ENCODE measurements at places on chromosomes 7 and 10. TPM values are rescaled to one million over a fixed set of nuclear protein-coding genes. Genes with fewer than 3 reads are reported as not detected.
A peak's percentile ranks its signal among the peaks of the same experiment; 100 is the strongest.

DNA sequence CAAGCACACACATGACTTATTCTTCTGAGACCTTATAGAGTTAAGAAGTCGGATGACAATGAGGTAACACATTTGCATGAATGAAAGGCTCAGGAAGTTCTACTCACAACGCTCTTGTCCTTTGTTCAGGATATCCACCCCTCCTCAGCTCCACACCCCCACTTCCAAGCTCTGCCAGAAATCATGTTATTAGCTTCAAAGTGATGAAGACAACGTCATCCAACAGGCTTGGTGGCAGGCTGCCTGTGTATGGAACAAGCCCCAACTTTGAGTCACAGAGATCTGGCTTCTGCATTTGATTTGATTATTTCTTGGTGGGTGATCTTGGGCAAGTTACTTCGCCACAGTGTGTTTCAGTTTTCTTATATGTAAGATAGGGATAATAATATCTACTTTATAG is 12.4 kb upstream of the BMPER start:
- H3K27ac ChIP-seq, result no peak overlapping the region
- H3K4me3 ChIP-seq, result no peak overlapping the region
- H3K4me1 ChIP-seq, result no peaks in the 10 kb centered on the region
- no peaks in the 10 kb centered on the region for H3K36me3 ChIP-seq

DNA sequence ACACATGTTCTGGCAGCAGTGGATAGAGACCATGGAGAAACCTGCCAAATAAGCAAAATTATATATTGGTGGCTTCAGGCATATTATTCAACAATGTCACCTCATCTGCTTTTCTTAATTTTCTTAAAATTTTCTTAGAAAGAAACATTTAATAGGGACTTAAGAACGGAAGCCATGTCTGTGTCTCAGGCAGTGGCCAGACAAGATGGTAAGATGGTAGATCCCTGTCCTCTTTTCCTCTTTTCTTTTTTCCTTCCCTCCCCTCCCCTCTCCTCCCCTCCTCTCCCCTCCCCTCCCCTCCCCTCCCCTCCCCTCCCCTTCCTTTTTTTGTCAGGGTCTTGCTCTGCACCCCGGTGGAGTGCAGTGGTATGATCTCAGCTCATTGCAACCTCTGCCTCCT is 24.2 kb upstream of the ICA1 start:
- H3K27me3 ChIP-seq, result no peaks in the 10 kb centered on the region
- H3K4me3 ChIP-seq, result no peak overlapping the region
- DNase-seq, result no peak
- no peaks in the 10 kb centered on the region for H3K36me3 ChIP-seq

DNA sequence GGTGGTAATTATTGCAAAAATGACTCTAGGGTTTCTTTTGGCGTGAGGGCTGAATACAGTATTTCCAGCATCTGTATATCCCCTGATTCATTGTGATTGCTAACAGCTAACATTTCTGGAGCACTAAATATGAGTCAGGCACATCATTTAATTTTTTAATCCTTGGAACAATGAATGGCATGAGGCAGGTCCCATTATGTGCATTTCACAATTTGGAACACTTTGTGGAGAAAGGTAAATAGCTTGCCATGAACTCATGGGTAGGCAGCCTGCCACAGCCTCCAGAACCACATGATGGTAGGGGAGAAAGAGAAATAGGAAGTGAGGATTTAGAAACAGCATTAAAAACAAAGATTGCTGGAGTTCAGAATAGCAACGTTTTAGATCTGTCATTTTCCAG is 1.7 kb downstream of the NPTX2 start:
- H3K4me3 ChIP-seq, result no peak overlapping the region
- peaks cover 20% of the 10 kb centered on the region for H3K4me1 ChIP-seq
- H3K27me3 ChIP-seq, result peaks cover 77% of the 10 kb centered on the region
- H3K27ac ChIP-seq, result no peak overlapping the region
- DNase-seq, result no peak

DNA sequence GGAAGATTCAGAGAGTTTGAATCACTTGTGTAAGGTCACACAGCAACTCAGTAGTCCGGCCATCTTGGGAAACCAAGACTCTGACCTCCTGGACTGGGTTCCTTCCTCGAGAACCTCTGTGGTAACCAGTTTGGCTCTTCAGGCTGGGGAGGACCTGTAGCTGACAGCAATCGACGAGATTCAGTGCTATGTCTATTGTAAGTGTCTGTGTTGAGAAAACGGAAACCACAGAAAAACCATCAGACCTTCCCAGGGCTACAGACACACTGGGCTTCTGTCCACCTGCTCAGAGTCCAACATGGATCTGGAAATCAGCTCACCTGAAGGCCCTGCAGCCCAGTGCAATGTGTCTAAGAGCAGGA is 403.7 kb downstream of the RPS24 start:
- H3K36me3 ChIP-seq, result no peaks in the 10 kb centered on the region
- no peak for DNase-seq
- no peaks in the 10 kb centered on the region for H3K27me3 ChIP-seq
- no peak overlapping the region for H3K27ac ChIP-seq
- peaks cover 18% of the 10 kb centered on the region for H3K4me1 ChIP-seq

DNA sequence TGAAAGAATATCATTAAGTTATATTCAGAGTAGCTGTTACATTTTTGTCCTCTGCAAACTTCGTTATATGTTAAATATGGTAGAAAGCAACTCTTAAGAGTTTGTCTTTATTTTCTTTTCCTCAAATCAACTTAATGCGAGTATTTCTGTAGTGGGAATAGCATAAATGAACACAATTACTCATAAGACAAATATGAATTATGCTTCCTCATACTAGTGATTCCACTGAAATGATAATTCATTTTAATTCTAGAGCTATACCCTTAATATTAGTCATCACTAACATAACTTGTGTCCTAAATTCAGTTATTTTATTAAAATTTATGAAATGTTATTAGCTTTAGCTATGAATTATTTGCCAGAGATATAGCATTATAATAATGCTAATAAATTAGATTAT is 820.6 kb upstream of the KCND2 start:
- no peaks in the 10 kb centered on the region for H3K36me3 ChIP-seq
- H3K27me3 ChIP-seq, result no peaks in the 10 kb centered on the region
- no peak overlapping the region for H3K27ac ChIP-seq

DNA sequence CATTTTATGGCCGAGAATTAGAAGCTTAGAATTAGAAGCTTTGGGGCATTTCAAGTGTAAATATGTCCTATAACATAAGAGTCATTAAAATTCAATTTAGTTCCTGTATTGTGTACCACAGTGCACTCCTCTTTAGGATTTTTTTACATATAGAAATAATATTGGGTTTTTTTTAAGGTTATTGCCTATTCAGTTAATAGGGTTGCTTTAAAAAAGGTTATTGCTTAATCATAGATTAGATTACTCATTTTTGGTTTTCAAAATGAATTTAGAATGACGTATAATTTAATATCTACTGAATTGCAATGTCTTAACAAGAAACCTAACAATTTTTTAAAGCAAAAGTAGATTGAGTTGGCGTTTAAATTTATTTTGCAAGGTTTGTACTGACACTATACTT is 34.1 kb downstream of the NOC3L start:
- H3K36me3 ChIP-seq, result no peaks in the 10 kb centered on the region
- H3K27me3 ChIP-seq, result no peaks in the 10 kb centered on the region
- H3K4me3 ChIP-seq, result no peak overlapping the region

GRCh38 chr7:87806150-87806549 is 70.0 kb downstream of the SLC25A40 start:
- no peak overlapping the region for H3K4me3 ChIP-seq
- H3K27ac ChIP-seq, result no peak overlapping the region
- H3K4me1 ChIP-seq, result no peaks in the 10 kb centered on the region
- no peaks in the 10 kb centered on the region for H3K36me3 ChIP-seq

- H3K4me1 ChIP-seq, result no peaks in the 10 kb centered on the region
- H3K4me3 ChIP-seq, result no peak overlapping the region
- DNase-seq, result no peak
- H3K27ac ChIP-seq, result no peak overlapping the region
These were observed 18.4 kb downstream of the VTI1A start for GRCh38 chr10:112465299-112465883.

- H3K4me3 ChIP-seq, result no peak overlapping the region
- no peaks in the 10 kb centered on the region for H3K4me1 ChIP-seq
- no peaks in the 10 kb centered on the region for H3K27me3 ChIP-seq
- DNase-seq, result no peak
- no peaks in the 10 kb centered on the region for H3K36me3 ChIP-seq
These were observed 733.7 kb upstream of the IGFBP3 start for GRCh38 chr7:46654546-46655443.

DNA sequence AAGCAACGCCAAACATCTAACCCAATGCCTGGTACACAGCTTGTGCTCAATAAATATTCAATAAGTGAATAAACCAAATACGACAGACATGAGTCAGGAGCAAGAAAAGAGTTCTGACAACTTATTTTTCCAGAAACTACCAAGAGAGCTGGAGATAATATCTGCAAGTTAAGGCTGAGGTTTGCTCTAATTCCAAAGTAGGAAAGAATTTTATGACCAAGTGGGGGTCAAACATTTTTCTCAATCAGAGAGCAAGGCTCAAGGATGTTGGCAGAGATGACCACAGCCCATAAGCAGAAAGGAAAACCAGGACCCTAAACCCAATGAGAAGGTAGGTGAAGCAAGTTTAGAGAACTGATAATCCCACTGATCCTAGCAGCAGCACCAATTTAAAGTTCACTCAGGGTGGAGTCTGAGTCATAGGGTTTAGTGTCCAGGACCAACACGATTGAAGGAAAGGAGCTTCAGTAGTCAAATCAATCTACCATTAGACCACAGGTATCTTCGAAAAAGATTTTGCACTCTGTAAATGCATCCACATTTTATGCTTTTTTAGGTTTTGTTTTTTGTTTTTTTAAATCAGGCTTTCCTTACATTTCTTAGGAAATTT is 49.3 kb upstream of the KCNIP2 start:
- no peak overlapping the region for H3K4me3 ChIP-seq
- H3K27me3 ChIP-seq, result no peaks in the 10 kb centered on the region
- H3K36me3 ChIP-seq, result no peaks in the 10 kb centered on the region
- no peak overlapping the region for H3K27ac ChIP-seq
- no peak for DNase-seq
- H3K4me1 ChIP-seq, result peaks cover 6% of the 10 kb centered on the region

GRCh38 chr7:23120106-23120505 is 14.5 kb downstream of the KLHL7 start:
- peaks cover under 1% of the 10 kb centered on the region for H3K4me1 ChIP-seq
- H3K27me3 ChIP-seq, result no peaks in the 10 kb centered on the region
- no peak overlapping the region for H3K27ac ChIP-seq
- no peaks in the 10 kb centered on the region for H3K36me3 ChIP-seq
- no peak overlapping the region for H3K4me3 ChIP-seq

- H3K27me3 ChIP-seq, result no peaks in the 10 kb centered on the region
- no peaks in the 10 kb centered on the region for H3K36me3 ChIP-seq
- no peaks in the 10 kb centered on the region for H3K4me1 ChIP-seq
- no peak for DNase-seq
These were observed 69.2 kb upstream of the PIK3CG start for GRCh38 chr7:106795877-106796231.

DNA sequence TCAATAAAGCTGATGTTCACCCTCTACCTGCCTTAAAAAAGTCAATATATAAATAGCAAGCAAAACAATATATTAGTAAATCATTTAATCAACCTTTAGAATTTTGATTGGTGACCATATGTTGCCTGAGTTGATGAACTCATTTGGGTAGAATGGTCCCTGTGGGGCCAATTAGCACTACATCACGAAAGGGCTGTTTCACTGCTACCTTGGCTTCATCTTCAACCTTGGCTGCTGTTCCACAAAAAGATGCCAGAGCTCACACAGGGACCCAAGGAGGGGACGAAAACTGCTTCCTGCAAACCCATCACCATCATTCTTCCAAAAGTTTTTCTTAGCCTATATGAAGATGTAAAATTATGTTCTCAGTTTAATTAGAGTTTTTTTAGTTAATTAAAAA is 35.4 kb upstream of the HBP1 start:
- DNase-seq, result no peak
- no peak overlapping the region for H3K27ac ChIP-seq
- H3K27me3 ChIP-seq, result no peaks in the 10 kb centered on the region
- H3K4me3 ChIP-seq, result no peak overlapping the region

DNA sequence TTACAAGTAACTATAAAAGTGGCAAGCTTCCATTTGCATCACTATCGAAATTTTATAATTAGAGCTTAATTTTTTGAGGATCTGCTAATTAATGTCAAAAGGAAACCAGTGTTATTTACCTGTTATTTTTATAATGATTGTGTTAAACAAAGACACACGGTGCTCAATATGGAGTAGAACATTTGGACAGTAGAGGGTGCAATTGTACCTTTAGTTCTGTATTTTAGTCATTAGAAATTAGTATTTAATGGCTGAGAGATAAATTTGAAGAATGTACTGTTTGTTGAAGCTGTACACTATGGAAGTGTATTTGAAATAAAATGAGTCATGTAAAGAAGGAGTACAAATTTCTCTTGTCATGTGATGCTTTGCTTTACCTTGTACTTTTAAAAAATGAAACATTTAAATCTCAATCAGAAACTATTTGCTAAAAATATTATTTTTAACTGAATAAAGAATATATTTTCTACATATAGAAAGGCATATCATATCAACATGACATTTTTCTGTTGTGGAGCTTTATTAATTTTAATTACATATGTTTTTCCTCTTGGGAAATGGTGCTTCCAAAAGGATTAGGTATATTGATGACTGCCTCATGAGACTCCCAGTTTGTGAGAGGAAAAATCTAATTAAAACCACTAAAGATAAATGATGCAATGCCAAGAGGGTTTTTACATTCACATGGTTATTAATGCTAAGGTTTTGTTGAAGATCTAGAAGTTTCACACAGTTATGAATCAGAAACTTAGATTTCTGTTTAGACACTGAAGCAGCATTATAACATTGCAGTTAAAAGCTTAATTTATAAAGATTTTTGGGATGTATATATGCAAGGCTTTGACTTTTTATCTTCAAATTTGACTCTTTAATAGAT is 10.4 kb upstream of the PRKG1 start:
- H3K27ac ChIP-seq, result no peak overlapping the region
- no peak for DNase-seq
- H3K36me3 ChIP-seq, result no peaks in the 10 kb centered on the region
- no peak overlapping the region for H3K4me3 ChIP-seq
- no peaks in the 10 kb centered on the region for H3K4me1 ChIP-seq

- DNase-seq, result no peak
- H3K27ac ChIP-seq, result no peak overlapping the region
- no peaks in the 10 kb centered on the region for H3K4me1 ChIP-seq
- H3K4me3 ChIP-seq, result no peak overlapping the region
- H3K27me3 ChIP-seq, result no peaks in the 10 kb centered on the region
These were observed 23.1 kb upstream of the NCAPG2 start for GRCh38 chr7:158727690-158728089.

GRCh38 chr10:11616021-11616420 is 4.6 kb upstream of the USP6NL start:
- H3K4me3 ChIP-seq, result no peak overlapping the region
- H3K27me3 ChIP-seq, result no peaks in the 10 kb centered on the region
- no peaks in the 10 kb centered on the region for H3K36me3 ChIP-seq
- no peak for DNase-seq
- peaks cover 7% of the 10 kb centered on the region for H3K4me1 ChIP-seq

- H3K4me1 ChIP-seq, result no peaks in the 10 kb centered on the region
- no peaks in the 10 kb centered on the region for H3K36me3 ChIP-seq
- no peak overlapping the region for H3K4me3 ChIP-seq
These were observed 7.2 kb downstream of the ADCY1 start for GRCh38 chr7:45581271-45581780.

- no peaks in the 10 kb centered on the region for H3K36me3 ChIP-seq
- H3K4me3 ChIP-seq, result no peak overlapping the region
- H3K27ac ChIP-seq, result peak overlapping the region; percentile 63
These were observed 130.6 kb upstream of the NPVF start for GRCh38 chr7:25358926-25359325.

The PON3 gene
- total RNA-seq, result 0.60 TPM

The HMX3 gene
- not detected for total RNA-seq

The NSUN6 gene
- 8.6 TPM for total RNA-seq

The PLXNA4 gene
- 2.8 TPM for total RNA-seq

The SYT15B gene
- 0.41 TPM for total RNA-seq

The ODAD2 gene
- total RNA-seq, result 0.48 TPM

The CH25H gene
- total RNA-seq, result not detected

The MYH16 gene
- not detected for total RNA-seq

The OPN1SW gene
- not detected for total RNA-seq

The GSTO2 gene
- total RNA-seq, result 9.5 TPM

The LRRTM3 gene
- not detected for total RNA-seq
